ENCODE measurements at places on chromosomes 16 and 17.

GRCh38 chr17:29590411-29591145 is 1.1 kb upstream of the GIT1 start:
- peak; percentile 33 for DNase-seq

DNA sequence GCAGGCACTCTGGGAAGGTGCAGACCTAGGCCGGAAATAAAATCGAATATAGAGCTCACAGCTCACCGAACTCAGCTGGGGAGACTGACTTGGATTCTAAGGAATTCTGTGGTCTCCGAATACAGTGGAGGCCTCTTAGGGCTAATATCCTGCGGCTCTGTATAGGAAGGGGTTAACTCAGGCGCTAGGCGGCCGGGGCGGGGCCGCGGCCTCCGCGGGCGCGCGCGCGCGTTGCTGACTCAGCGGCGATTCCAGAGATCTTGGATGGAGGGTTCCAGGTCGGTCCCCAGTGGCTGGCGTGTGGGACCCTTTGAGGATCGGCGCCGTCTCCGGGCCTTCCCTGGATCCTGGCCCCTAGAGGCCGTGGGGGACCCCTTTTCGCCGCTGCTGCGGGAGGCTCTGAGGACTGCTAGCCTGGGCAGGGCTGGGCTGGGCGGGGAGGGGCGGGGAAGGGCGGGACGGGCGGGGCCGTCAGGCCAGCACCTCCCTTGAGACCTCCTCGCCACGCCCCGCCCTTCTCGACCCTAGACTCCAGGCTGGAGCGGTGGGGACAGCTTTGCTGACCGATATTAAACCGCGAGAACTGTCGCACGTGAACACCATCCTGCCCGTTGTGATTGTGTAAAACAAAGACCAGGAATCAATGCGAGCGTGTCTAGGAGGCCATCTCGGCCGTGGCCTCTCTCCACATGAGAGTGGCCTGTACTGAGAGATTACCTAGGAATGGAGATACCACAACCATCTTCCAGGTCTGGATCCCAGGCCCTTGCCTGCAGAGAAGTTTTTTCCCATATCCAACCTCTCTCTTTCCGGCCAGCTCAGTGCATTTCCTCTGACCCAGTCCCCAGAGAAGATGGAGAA is 1.4 kb upstream of the PLEKHH3 start:
- DNase-seq, result peak; percentile 78

GRCh38 chr17:47692895-47693730 is 848 bp upstream of the TBKBP1 start:
- no peak for DNase-seq

- no peak for DNase-seq
Observed at GRCh38 chr17:29711588-29712385, 89.1 kb upstream of the CORO6 start.

DNA sequence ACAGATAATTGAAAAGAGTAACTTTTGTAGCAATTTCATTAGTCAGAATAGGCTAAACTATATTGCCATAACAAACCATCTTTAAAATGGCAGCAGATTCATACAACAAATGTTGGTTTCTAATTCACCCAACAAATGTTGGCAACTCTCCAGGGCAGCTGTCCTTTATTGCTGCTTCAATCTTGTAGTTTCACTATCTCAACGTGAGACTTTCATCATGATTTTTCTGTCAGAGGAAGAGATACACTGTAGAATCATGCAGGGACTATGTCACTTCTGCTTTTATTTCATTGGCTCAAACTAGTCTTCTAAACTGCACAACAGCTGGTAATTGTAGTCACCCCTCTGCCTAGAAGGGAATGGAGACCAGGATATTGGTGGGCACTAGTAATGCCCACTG is 174.2 kb downstream of the TANC2 start:
- DNase-seq, result peak; percentile 34

GRCh38 chr17:17402558-17402957 is 74.2 kb upstream of the MED9 start:
- DNase-seq, result no peak

- DNase-seq, result no peak
Observed at GRCh38 chr17:56708220-56708558, 114.7 kb downstream of the NOG start.

DNA sequence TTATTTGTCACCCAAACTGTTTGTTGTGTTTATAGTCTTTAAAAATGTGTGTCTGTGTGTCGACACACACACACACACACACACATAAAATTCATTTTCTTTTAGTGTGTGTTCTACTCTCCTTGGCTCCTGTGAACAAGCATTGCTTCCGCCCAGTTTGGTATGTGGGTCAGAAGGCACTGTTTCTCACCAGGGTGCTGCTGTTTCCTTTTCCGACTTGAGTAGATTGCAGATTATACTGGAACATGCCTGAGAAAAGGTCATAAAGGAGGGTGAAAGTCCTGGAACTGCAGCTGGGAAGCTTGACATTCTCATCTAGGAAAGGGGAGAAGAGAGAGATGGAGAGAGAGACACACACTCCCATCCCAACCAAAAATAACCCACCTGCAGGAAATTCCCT is 330.3 kb downstream of the BCAS3 start:
- DNase-seq, result no peak

- peak; percentile 41 for DNase-seq
Observed at GRCh38 chr16:88799569-88800276, 3.9 kb upstream of the CDT1 start.

GRCh38 chr16:54067322-54068065 is 219.1 kb downstream of the IRX3 start:
- DNase-seq, result no peak

- peak; percentile 72 for DNase-seq
Observed at GRCh38 chr16:84599521-84600202, 18.2 kb downstream of the COTL1 start.

GRCh38 chr16:77556201-77556873 is 121.5 kb upstream of the ADAMTS18 start:
- DNase-seq, result no peak

- DNase-seq, result no peak
Observed at GRCh38 chr17:78684026-78684425, 98.0 kb downstream of the CYTH1 start.

- DNase-seq, result no peak
Observed at GRCh38 chr16:66958857-66959703, 2.0 kb upstream of the CES3 start.

- peak; percentile 63 for DNase-seq
Observed at GRCh38 chr17:74862108-74862901, 2.6 kb upstream of the GRIN2C start.

- no peak for DNase-seq
Observed at GRCh38 chr16:65410801-65411200, 288.9 kb upstream of the CDH11 start.

DNA sequence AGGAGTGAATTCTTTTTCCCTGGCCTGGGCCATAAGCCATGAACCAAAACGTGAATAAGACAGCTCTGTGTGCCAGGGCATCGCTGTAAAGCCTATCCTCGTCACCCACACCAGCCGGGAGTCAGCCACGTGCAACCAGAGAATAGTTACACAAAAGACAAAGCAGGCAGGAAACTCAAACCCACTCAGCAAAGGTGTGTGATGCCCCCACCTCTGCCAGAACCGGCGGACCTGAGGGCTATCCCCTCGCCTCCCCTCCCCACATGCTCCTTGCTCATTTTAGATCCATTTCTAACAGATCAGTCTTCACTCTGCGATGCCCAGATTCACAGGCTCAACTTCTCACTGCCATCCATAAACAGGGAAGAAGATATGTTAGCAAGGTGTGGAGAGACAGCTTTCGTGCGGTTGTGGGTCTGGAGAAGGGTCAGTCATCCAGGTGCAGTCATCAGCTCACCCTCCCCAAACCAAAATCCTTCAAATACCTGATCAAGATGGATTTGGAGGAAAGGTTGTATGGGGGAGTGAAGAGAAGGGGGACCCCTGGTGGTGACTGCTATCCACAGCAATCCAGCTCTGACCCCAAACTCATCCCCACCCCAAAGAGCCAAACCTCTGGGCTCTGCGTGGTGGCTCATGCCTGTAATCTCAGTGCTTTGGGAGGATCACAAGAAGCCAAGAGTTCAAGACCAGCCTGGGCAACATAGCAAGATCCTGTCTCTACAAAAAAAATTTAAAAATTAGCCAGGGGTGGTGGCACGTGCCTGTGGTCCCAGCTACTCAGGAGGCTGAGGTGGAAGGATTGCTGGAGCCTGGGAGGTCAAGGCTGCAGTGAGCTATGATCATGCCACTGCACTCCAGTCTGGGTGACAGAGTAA is 219.2 kb downstream of the C16orf78 start:
- DNase-seq, result peak; percentile 23

DNA sequence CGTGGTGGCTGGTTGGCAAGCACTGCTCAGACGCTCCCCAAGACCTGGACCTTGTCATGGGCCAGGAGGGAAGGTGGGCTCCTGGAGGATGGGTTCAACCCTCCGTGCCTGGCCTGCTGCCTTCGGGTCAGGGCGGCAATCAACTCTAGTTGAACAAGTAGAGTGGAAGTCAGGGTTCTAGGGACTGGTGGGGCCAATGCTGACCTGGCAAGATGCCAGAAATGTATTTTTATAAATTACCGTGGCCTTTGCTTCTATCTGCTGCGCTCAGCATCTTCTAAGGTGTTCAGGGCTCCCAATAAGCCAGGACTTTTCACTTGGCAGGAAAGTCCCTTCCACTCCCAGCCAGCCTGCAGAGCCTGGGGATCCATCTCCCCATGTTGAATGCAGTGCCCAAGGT is 207.1 kb upstream of the N4BP1 start:
- no peak for DNase-seq

DNA sequence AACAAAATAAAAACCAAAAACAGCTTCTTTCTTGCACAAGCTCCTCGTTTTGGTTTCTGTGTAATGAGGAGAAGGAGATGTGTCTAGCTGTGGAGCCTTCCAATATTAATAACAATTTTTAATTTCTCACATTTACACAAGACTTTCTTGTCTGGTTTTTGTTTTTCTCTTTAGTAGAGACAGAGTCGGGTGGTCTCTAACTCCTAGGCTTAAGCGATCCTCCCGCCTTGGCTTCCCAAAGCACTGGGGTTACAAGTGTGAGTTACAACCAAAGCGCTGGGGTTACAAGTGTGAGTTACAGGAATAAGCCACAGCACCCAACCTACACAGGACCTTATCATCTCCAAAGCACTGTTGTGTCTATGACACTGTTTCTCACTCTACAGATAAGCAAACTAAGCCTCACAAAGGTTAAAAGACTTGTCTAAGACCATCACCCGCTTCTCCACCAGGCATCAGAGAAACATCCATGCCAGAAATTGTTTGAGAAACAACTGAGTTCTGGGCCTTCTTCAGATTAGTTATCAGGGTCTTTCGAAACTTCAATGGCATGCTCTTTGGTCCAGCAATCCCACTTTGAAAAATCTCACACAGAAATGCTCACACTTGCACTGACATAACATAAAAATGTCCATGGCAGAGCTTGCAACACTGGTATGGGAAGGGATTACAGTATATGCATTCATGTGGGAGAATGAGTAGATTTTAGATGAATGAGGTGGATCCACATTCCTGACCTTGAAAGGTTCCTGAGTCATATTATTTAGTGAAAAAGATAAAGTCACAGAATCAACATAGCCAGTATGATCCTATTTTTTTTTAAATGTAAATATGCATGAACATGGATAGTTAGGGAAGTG is 3.9 kb downstream of the ABAT start:
- no peak for DNase-seq

- DNase-seq, result no peak
Observed at GRCh38 chr17:59712862-59713261, 5.4 kb downstream of the VMP1 start.

GRCh38 chr17:74972107-74972972 is at the start of gene HID1:
TSS of gene HID1 (minus strand) at chr17:74972759. CDS start at chr17:74972656, 103 bp downstream.
- DNase-seq, result peak; percentile 62

GRCh38 chr17:4785311-4786105 is 656 bp downstream of the VMO1 start:
- DNase-seq, result no peak

GRCh38 chr16:67399218-67399733 is 6.0 kb upstream of the TPPP3 start:
- peak; percentile 65 for DNase-seq

- DNase-seq, result peak; percentile 92
Observed at GRCh38 chr17:74779948-74780400, 3.8 kb upstream of the NAT9 start.

- DNase-seq, result no peak
Observed at GRCh38 chr16:66871840-66872239, 8.5 kb upstream of the PDP2 start.

GRCh38 chr16:4991754-4992153 is 33.6 kb downstream of the SEC14L5 start:
- DNase-seq, result no peak

GRCh38 chr17:18267927-18268711 is 7.7 kb downstream of the MIEF2 start:
- DNase-seq, result peak; percentile 31

DNA sequence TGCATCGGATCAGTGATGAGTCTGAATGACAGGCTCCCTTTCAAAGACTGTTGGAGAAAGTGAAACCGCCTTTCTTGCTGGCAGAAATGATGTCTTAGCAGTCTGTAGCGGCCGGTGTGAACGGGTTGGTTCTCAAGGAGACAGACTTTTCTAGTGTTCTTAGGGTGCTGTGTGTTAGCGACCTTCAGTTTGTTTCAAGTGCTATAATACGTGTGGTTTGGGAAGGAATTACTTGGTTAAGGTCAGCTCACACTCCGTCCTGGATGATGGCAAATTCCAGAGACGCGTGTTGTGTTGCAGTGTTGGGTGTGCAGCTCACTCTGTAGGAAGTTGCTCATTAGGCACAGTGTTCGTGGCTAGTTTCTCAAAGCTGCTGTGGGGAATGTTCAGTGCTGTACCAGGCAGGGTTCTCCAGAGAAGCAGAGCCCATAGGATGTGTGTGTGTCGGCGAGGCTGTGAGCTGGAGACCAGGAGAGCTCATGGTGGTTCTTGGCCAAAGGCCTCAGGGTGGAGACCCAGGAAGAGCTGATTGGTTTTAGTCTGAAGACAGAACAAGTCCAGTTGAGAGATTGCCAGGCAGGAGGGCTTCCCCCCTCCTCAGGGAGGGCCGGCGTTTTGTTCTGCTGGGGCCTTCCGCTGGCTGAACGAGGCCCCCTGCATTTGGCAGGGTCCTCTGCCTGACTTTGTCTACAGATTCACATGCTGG is 37.6 kb downstream of the ZNF750 start:
- DNase-seq, result no peak

DNA sequence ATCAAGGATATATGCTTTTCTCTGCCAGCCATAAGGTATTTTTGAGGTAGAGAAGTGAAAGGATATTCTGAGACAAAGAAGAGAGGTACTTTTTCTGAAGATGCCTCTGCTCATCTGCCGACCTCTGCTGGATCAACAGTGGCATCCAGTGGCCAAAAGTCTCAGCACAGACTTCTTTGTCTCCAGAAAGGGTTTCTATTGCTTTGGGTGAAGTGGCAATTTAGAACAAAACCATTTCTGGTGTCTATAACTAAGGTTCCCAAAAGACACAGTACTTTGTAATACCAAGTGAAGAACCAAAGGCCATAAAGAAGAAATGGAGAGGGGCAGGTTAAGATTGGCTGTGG is 155.2 kb upstream of the C17orf78 start:
- DNase-seq, result peak; percentile 14

DNA sequence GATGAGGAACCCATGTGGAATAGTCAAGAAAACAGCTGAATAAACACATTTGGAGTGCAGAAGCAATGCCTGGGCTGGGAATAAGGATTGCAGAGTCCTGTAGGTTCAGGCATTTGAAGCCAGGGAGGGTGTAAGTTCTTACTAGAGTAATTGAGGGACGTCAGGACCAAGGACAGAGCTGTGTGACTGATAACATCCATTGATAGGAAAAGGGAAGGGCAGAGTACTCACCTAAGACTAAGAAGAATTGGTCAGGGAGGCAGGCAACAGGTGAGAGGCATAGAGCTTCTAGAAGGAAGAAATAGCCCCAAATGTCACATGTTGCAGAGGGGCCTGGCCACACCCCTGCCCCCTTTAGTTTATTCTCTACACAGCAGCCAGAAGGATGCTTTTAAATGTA is 79.8 kb upstream of the TMEM132E start:
- DNase-seq, result peak; percentile 16

- no peak for DNase-seq
Observed at GRCh38 chr17:81207610-81208581, 14.9 kb downstream of the CEP131 start.

- no peak for DNase-seq
Observed at GRCh38 chr16:85019659-85020245, 7.8 kb upstream of the KIAA0513 start.

Measured in activated CD4-positive, alpha-beta T cell treated with anti-CD3 and anti-CD28 coated beads, Interleukin-10, Interleukin-2, amounts not matched to agents 100 ng/mL and 50 ng/mL, durations not matched to agents 16 hours and 8 hours (primary cell).